ENCODE measurements at places on chromosomes 1 and 21.

DNA sequence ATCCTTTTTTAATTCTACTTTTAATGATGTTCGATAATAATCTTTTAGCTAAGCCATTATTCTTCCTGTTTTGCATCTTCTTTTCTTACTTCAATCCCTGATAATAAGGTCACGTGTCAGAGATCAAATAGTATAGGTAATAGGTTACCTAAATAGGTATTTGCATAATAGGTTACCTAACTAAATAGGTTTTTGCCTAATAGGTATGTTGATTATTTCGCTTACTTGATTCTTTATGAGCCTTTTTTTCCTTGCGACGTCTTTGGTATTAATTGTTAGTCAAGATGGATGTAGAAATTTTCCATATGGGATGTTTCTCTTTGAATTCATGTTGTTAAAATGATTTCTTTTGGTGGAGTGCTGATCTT lies 2.5 kb downstream of the GGPS1 start:
- no peak for DNase-seq

GRCh38 chr1:213273546-213273945 lies 222.5 kb downstream of the RPS6KC1 start:
- DNase-seq = no peak

DNA sequence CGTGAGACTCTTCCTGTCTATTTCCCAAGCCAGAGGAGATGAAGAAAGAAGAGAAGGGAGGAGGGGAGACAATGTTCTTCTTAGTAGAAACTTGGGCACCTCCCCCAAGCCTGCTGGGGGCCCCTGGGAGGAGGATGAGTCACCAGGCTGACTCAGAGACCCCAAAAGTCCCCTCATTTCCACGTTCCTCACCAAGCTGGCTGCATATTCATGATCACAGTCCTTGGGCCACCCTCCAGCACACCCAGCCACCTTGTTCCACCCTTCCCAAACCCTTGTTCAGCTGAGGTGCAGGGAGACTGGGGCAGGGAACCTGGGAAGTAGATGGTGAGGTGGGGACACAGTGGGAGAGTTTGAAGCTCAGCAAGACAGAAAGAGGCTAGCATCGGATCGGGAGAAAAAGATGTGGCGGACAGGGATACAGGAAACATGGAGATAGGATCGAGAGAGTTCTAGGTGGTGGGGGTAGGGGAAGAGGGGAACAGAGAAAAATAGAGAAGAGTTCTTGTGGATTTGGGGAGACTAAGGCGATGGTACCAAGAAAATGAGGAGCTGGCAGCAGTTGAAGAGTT lies 712 bp downstream of the RAB13 start:
- no peak for DNase-seq

- no peak for DNase-seq
These were observed 4.3 kb downstream of the ADAMTSL4 start for GRCh38 chr1:150553392-150554085.

GRCh38 chr1:41122851-41123518 lies 101.5 kb upstream of the SLFNL1 start:
- DNase-seq = no peak

DNA sequence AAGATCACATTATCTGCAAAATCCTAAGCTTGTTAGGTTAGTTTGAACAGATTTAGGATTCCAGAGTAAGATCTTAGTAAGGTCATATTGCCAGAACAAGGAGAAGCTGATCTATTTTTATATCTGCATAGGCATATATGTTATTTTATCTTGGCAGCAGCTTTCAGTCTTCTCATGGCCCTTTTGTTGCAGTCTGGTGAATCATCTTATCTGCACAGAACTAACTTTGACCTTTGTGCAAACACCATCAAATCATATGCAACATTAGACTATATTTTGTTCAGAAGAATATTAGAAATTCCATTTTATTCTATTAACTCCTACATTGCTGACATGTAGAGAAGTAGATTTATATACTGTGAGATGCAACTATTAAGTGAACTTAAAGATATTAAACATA lies 107.3 kb downstream of the CLEC20A start:
- DNase-seq = no peak

GRCh38 chr1:160794376-160794775 lies 1.6 kb upstream of the LY9 start:
- no peak for DNase-seq

GRCh38 chr1:46452931-46453325 lies 36.7 kb upstream of the DMBX1 start:
- DNase-seq = no peak

DNA sequence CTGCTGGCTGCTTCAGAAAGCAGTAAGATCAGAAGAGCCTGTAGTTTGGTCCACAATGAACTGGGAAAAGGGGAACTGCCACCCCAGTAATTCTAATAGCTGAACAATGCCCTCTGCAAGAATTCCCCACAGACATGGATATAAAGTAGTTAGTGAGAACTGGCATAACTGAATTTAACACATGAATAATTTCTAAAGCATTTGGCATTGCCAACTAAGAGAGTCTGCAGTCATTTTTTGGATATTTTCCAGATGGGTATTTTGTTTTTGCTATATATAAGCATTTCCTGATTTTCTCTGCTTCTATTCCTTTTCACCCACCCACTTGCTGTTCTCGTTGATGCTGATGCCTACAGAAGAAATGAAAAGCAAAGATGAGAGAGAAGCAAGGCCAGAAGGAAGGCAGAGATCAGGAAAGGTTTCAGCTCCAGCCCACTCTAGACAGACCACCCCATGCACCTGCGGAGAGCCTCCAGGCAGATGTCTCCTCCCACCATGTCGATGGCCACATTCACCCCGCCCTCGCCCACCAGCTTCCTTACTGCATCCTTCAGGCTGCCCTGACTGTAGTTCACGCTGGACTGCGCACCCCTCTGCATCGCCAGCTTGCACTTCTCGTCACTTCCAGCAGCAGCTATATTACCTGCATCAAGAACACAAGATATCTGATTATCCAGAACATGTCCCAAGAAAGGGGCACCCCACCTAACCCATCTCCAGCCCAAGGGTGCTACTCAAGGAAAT lies 55.9 kb upstream of the SEC16B start:
- DNase-seq = no peak

GRCh38 chr1:44806025-44806703 lies 987 bp downstream of the DYNLT4 start:
- DNase-seq = no peak

- no peak for DNase-seq
These were observed 78.6 kb upstream of the SLFNL1 start for GRCh38 chr1:41100170-41100569.

DNA sequence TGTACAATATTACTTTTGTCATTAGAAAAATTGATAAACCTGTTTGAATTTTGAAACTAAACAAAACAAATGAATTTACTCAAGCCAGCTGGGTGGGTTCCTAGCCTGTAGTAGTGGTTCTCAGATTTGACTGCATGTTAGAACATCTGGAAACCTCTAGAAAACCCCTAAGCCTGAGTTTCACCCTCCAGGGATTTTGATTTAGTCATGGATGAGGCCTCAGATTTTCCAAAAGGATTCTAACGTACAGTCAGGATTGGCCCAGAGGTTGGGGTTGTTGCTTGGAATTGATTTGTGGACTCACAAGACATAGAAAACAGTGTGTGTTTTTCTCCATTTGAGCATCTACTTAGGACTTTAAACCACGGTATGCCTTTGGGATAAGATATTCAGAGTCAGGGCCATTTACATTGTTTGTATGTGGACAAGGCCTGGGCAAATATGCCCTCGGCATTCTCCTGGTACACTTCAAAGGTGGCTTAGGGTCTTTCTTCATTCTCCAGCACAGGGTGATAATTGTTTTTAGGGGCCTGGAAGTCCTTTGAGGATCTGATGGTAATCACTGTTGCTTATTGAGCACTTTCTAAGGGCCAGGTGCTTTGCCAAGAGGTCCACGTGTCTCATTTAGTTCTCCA lies 42.6 kb downstream of the ATP5PO start:
- no peak for DNase-seq

DNA sequence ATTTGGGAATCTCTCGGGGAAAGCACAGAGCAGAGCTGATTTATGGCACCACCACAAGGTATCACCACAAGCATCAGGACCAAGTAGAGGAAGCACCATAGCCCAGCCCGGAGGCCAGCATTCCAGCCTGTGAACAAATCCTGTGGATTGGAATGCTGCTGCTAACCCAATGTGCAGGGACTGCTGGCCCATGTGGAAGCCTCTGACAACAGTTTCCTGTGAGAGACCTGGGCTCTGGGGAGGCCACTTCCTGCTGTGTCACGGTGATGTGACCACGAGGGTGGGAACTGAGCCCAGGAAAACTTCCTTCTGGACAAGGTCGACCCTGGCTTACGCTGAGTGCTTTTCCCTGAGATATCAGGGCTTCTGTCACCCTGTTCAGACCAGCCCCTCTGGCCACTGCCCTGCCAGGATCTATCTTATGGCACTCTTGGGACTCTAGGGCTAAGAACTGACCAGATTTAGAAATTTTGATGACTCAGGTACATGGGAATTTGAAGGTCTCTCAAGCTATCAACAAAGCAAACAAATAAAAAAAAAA lies 88.3 kb upstream of the NGF start:
- DNase-seq = no peak

GRCh38 chr21:31045841-31046240 lies 7.6 kb upstream of the KRTAP19-8 start:
- no peak for DNase-seq

DNA sequence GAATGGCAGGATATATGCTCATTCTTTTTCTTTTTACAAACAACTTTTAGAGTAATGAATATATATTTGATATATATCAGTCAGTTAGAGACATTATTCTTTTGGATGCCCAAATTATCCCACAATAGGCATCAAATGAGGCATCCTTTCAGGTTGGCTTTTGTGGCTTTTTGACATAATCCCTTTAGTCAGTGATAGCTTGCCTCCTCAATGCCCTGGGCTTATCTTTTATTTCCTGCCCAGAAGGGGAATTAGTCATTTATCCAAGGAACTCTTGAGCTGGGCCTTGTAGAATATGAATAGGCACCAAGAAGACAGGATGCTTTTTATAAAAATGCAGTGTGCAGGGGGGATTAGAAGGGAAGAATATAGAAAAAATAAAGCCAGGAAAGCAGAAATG lies 22.2 kb downstream of the EPHX4 start:
- no peak for DNase-seq

DNA sequence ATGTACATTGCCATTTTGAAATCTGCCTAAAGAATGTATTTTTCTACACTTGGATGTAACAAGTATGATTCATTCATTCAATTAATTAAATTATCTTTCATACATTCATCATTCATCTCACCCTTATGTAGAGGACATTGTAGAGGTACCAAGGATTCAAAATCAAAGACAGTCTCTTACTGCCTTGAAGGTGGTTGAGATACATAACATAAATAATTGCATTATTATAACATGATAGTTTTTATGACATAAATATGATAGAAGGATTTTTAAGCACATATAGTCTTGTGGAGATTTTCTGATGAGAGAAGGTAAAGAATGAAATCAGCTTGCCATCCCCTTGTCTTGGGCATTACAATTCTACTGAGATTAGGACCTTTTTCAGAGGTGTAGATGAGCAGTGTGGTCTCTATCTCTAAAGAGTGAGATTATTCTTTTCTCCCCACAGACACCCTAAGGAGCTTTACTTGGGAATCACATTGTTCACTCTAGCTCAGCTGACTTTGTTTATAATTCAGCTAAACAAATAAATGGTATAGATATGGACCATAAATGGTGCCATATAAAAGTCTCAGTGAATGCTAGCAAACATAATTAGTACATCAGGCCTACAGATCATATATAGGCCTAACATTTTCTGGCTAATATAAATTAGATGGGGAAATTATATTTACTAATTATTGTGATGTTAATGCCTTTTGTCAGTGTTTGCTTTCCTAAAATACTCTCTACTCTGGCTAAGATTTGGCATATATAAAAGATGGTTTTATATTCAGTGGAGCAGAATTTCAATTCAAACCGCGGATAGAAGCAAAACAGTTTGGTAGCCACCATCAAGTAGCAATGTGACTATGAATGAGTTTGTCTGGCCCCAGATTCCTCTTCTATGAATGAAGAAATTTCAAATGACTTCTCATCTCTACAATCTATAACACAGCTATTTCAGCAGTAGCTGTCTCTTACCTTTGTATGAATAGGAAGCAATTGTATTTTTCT lies 1.9 kb downstream of the RGS1 start:
- no peak for DNase-seq

DNA sequence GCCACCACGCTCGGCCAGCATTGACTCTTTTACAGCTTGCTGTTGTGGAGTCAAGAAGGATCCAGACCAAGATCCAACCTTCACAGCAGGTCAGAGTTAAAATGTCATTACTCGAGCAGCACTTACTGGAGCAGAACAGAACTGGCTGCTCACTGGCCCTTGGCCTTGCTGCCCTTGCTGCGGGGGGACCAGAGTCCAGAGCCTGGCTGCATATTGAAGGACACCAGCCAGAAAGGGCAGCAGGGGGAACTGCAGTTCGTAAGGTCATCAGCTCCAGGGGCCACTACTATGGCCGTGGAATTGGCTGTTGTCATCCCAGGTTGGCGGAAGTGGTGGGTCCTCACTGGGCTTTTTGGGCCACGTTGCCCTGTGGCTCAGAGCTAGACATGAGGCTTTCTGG lies 15.3 kb upstream of the GPR137B start:
- DNase-seq = no peak

DNA sequence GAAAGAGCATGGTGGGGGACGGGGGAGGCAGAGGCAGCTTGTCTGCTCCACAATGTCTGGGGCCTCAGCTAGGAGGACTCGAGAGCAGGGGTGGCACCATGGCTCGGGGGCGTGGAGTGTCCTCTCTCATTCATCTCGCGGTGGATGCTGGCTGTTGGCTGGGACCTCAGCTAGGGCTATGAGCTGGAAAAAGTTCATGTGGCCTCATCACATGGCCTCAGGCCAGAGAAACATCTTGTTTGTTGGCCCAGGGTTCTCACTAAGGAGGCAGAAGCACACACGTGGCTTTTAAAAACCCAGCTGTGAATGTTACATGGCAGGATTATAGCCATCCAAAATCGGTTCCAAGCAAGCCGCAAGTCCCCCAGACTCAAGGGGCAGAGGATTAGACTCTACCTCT lies 6.2 kb upstream of the CENPS start:
- DNase-seq = no peak

DNA sequence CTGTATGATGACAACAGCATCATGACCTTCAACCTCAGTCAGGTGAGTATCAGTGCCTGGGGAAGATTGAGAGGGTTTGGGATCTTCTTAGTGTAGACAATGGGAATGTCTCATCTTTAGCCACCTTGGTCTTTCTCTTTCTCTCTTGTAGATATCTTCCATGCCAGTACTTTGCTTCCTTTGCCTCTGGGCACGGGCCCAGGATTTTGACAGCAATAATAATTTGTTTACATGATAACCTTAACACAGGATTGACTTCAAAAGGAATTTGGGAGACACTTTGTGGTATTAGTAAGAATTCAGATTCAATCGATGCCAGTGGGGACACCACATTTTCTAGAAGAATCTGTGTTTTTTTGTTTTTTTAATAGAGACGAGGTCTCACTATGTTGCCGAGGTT lies 12.1 kb upstream of the PIGV start:
- DNase-seq = no peak

- DNase-seq = no peak
These were observed 162.2 kb downstream of the PLXNA2 start for GRCh38 chr1:208081972-208082371.

- DNase-seq = no peak
These were observed 7.0 kb downstream of the CSDE1 start for GRCh38 chr1:114750780-114751179.
